ENCODE measurements at places on chromosomes 3 and 15.
A peak's percentile ranks its signal among the peaks of the same experiment; 100 is the strongest.

DNA sequence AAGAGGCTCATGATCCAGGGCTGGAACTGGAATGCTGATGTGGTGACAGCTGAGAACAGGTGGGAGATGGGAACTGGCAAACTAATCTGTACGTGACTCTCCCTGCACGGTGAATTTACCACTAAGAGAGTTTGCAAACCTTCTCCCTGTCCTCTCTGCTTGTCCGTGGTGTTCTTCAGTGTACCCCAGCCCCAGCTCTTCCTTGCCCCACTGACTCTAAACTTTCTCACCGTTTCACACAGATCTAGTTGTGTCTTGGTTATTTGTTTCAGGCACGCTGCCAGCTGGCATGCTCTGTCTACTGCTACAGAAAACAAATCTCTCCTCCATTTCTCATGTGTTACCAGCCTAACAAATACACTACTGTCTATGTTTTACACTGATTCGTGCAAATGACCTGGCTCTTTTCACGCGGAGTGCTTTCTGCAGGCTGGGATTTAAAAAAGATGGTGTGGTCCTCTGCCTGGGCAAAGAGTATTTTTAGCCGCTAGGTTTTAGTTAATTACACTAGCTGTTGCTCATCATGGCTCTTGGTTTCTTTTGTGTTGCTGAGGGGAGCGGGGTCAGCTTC, 192.7 kb upstream of the LRIG1 start:
- DNase-seq = no peak

- DNase-seq = no peak
These were observed 43.3 kb downstream of the TGFBR2 start for GRCh38 chr3:30649572-30650318.

DNA sequence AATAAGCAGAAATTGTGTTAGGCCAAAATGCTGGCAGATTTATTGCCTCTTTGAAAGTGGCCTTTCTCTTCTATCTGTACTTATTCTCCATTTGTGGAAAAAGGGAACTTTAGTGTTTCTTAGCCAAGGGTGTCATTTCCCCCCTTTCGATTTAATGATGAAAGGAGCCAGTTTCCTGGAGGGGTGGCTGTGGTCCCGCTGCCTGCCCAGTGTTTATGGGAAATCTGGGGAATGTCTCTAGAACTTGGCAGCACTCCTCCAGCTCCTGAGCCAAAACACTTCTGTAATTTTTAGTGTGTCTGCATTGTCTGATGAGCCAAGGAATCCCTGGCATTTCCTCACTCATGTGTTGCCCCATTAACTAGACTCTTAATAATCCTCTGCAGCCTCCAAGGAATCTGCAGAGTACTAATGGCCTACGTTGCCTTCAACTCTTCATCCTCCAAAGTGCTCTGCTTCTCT, 448.8 kb downstream of the GRM7 start:
- no peak for DNase-seq

- DNase-seq = no peak
These were observed 1575.1 kb downstream of the OTOL1 start for GRCh38 chr3:163071713-163072112.

DNA sequence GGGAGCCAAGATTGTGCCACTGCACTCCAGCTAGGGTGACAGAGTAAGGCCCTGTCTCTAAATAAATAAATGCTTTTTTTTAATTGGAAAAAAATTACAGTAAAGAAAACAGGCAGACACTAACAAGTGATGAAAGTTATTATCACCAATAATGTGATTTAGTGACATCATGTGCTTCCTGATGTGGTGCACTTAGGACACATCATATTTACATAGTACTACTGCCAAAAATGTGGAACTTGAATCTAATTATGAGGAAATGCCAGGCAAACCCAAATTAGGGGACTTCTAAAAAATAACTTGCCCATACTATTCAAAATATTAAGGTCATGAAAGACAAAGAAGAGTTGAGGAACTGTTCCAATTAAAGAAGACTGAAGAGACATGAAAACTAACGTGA, 30.8 kb downstream of the MAP4 start:
- no peak for DNase-seq

DNA sequence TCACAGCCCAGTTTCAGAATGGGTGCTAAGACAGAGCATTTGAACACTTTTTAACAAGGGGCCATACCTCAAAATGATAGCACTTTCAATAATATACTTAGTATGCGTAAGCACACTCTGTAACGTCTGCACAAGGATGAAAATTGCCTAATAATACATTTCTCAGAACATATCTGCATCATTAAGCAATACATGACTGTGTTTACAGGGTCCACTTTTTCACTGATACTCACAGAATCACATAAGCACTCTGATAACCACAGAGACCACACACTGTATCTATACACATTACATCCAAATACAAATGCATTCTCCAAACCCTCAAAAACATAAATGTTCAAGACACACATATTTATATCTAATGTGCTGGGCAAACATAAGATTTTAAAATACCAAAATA, 79.8 kb downstream of the NR1I2 start:
- no peak for DNase-seq

DNA sequence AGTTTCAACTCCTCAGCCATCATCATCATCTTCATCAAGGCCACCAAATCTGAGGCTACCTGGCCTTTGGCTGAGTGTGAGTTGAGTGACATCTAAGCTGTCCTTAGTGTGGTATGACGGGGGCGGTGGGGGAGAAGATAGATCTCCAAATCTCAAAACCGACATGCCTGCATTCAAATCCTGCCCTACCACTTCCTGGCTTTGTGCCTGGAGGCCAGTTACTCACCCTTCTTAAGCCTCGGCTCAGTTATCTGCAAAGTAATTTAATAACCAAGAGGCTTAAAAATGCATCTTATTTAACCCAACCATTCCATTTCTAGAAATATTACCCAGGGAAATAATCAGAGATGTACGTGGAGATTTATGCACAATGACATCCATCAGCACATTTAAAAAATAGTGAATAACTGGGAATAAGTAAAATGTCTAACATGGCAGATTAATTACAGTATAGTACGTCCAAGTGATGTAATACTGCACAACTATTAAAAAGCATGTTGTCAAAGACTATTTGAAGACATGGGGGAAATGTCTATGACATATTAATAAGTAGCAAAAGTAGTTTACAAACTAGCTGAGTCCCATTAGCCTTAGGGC, 167.4 kb downstream of the NTRK3 start:
- DNase-seq = no peak

- no peak for DNase-seq
These were observed 298.0 kb upstream of the PROK2 start for GRCh38 chr3:72082776-72083462.

DNA sequence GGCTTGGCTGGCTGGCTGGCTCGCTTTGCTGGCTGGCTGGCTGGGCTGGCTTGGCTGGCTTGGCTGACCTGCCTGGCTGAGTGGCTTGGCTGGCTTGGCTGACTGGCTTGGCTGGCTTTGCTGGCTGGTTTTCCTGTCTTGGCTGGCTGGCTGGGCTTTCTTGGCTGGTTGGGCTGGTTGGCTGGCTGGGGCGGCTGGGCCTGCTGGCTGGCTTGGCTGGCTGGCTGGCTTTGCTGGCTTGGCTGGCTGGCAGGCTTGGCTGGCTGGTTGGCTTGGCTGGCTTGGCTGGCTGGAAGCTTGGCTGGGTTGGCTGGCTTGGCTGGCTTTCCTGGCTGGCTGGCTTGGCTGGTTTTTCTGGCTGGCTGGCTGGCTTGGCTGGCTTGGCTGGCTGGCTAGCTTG, 435.6 kb downstream of the GOLGA6L6 start:
- no peak for DNase-seq

GRCh38 chr3:137348936-137349335, 391.2 kb downstream of the IL20RB start:
- no peak for DNase-seq

GRCh38 chr3:18378218-18378617, 46.9 kb downstream of the SATB1 start:
- no peak for DNase-seq

- no peak for DNase-seq
These were observed 6.3 kb downstream of the INAFM2 start for GRCh38 chr15:40329804-40330203.

DNA sequence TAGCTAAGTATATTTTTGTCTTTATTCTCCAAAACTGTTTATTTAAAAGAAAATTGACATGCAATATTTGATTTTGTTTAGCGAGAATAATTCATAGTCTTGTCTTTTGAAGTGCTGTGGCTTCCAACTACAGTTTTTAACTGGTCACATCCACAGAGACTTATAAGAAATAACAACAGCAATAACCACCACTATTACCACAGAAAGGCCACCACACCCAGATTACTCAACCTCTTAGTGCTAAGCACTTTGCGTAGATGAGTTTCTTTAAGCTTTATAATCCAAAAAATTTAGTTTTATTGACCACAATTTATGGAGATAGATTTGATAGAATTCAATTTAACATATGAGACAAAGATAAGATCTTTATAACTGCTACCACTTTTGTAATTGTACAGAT, 468.4 kb upstream of the UBE2E2 start:
- no peak for DNase-seq

- DNase-seq = no peak
These were observed 57.2 kb downstream of the NIPA2 start for GRCh38 chr15:22895465-22896190.

- no peak for DNase-seq
These were observed 1009.8 kb downstream of the TUSC7 start for GRCh38 chr3:117719316-117719926.

GRCh38 chr15:33959844-33960548, 8.3 kb upstream of the CHRM5 start:
- no peak for DNase-seq

GRCh38 chr3:81929697-81930096, 168.3 kb upstream of the GBE1 start:
- DNase-seq = no peak

DNA sequence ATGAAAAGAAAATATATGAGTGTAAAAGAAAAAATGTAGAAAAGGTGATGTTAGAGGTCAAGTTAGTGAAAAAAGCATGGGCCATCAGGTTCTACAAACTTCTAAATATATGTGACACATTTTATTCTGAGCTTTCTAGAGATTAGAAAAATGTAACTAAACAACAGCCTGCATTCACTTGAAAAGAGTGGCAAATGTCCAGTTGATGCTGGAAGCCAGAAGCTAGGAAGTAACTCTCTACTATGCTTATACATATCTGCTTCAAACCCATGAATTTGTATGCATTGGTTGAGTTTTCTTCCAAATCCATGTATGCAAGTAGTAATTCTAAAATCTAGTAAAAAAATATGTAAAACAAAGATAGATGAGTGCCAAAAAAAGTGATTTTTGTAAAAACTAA, 123.5 kb downstream of the TGFBR2 start:
- DNase-seq = no peak

DNA sequence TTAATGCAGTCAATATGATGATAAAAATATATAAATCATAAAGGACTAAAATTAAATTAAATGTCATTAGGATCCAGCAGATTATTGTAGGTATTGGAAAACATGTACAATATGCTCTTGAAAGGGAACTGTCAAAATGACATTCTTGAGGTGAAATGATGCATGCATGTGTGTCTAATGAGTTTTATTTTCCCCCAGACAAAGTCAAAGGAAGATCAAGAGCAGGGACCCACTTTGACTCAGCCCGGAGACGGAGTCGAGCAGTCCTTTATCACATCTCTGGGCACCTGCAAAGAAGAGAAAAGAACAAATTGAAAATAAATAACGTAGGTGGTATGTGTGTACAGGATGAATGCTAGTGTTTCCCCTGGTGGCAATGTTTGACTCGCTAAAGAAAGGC, 194.1 kb downstream of the KCNH8 start:
- DNase-seq = no peak

DNA sequence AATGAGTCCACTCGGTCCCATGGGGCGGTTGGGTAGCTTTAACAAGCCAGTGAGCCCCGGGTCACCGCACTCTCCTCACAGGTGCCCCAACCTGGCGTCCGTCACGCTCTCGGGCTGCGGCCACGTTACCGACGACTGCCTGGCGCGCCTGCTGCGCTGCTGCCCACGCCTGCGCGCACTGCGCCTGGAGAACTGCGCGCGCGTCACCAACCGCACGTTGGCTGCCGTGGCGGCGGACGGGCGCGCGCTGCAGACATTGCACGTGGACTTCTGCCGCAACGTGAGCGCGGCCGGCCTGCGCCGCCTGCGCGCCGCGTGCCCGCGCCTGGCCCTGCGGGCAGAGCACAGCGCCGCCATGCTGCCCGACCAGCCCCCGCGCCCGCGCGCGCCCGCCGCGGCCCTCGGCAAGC, 3.4 kb downstream of the FBXL22 start:
- peak; percentile 90 for DNase-seq

- no peak for DNase-seq
These were observed 927 bp downstream of the SMAD6 start for GRCh38 chr15:66702787-66703539.

GRCh38 chr3:8635125-8635524, 9.5 kb downstream of the SSUH2 start:
- DNase-seq = no peak

DNA sequence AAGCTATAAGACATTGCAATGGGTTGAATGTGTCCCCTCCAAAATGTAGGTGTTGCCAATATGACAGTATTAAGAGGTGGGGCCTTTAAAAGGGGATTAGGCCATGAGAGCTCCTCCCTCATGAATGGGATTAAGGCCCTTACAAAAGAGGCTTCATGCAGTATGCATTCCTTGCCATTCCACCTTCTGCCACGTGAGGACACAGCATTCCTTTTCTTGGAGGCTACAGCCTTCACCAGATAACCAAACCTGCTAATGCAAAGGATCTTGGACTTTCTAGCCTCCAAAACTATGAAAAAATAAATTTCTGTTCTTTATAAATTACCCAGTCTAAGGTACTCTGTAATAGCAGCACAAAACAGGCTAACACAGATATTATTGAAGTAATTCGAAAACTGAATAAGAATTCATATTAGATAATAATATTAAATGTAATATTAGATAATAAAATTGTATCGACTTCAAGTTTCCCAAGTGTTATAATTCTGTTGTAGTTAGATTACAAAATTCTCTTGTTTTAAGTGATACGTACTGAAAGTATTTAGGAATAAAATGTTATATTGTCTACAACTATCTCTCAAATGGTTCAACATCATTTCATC, 29.4 kb upstream of the ATP8B4 start:
- peak; percentile 85 for DNase-seq

- peak; percentile 74 for DNase-seq
These were observed 2.4 kb downstream of the SLC6A6 start for GRCh38 chr3:14404631-14405359.

- DNase-seq = no peak
These were observed 51.2 kb downstream of the NEK11 start for GRCh38 chr3:131077904-131078303.
